ENCODE measurements at places on chromosomes 16 and 17.

GRCh38 chr16:88921591-88921990 lies 55.1 kb upstream of the PABPN1L start:
- no peak for DNase-seq

GRCh38 chr16:19542138-19542821 lies 13.2 kb upstream of the VPS35L start:
- DNase-seq = no peak

GRCh38 chr17:48746916-48747444 lies 18.4 kb upstream of the HOXB13 start:
- no peak for DNase-seq

- DNase-seq = no peak
These were observed 519.3 kb downstream of the HAPSTR1 start for GRCh38 chr16:9610727-9611126.

- DNase-seq = no peak
These were observed 183.6 kb upstream of the CDH11 start for GRCh38 chr16:65305266-65305959.
